Stimulated activated CD8-positive, alpha-beta memory T cell treated with anti-CD3 and anti-CD28 coated beads, Interleukin-15, amount 100 ng/mL, for 1 hour (primary cell): ENCODE measurements at places on chromosomes 12 and 14.

DNA sequence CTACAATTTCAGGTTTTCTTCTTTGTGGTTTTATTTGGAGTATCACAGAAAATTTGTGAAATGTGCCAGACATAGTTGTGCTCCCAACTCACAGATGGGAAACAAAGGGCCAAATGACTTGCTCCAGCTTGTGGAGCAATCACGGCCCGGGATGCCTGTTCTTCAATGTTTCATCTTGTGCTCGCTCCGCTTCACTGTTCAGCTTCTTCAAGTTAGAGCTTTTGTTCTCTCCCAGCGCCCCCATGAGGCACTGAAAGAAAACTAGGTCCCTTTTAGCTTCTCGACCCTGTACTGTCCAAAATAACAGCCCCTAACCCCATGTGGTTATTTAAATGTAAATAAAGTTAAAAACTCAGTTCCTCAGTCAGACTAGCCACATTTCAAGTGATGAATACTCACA, 187.9 kb upstream of the STXBP6 start:
- DNase-seq = no peak

GRCh38 chr12:116642683-116643082, 83.5 kb downstream of the MAP1LC3B2 start:
- no peak for DNase-seq

- DNase-seq = no peak
Observed at GRCh38 chr12:68671179-68671578, 15.6 kb upstream of the NUP107 start.

DNA sequence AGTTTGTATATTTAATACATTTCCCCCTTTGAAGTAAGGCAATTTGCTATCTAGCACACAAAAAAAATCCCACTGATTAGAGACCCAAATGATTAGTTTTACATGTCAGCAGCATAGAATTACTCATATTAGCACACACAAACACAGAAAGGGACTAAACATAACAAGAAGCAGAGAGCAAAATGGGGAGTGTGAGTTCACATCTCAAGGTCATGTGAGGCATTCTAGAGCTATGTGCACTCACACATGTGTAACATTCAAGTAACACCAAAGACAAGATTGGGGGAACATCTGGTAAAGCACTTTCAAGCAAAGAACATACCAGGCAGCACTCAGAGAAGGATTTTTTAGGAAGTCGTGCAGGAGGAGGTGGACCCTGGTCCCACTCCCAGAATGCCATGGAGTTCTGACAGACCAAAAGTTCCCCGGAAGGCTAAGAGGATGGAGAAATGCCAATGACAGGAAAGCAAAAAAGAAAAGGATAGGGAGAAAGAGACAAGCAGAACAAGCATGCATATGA, 105.8 kb upstream of the SINHCAF start:
- DNase-seq = no peak

GRCh38 chr14:31207287-31207754, 272 bp downstream of the HECTD1 start:
- DNase-seq = no peak

- no peak for DNase-seq
Observed at GRCh38 chr12:6303071-6303470, 7.4 kb upstream of the PLEKHG6 start.

GRCh38 chr14:54120260-54120659, 163.6 kb upstream of the BMP4 start:
- no peak for DNase-seq

DNA sequence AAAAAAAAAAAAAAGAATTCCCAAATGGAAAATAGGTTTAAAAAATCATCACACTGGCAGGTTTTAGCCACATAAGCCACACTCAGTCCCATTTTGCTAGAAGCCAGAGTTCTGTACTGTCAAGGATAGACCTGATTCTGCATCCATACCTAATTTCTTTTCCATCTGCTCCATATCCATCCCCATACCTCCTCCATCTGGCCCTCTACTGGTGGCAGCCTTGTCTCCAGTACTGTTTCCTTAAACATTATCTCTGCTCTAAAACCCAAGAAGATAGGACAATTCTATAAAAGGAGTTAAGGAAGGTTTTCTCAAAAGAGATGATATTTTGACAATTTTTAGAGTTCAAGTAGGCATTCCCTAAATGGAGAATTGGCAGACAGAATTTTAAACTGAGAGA, 26.0 kb upstream of the RXYLT1 start:
- DNase-seq = no peak

GRCh38 chr12:21073822-21074460, 57.1 kb upstream of the SLCO1B1 start:
- no peak for DNase-seq

DNA sequence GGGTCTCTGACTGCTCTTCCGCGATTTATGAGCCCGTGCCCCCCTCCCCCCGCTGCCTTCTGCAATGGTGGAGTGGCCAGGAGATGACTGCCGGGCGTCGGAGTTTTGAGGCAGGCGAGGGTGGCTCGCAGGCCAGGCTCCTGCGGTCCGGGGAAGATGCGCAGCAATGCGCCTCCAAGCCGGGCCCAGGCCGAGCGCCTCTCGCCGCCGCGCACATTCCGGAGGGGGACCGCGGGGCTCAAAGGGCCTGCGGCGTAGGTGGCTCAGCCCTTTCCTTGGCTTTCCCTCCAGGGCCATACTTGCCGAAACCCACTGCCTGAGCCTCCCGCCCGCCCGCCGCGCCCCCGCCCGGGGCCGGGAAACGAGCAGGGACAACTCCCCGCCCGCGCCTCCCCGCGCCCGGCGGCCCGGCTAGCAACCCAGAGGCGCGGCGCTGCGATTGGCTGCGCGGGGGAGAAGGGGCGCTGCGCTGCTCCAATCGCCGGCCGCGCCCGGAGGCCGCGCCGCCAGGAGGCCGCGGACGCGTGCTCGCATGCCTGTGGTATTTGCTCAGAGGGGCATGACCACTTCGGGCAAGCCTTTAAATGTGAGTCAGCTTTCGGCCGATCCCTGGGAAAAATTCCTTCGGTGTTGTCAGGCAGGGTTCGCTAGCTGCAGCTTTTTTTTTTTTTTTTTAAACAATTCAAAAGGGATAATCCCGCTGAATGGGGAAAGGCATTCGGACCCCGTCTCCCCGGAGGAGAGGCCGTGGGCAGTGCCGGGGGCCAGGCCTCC, 157.9 kb upstream of the PARP11 start:
- DNase-seq = peak; percentile 41

GRCh38 chr14:49051328-49052060, 534.7 kb downstream of the RPS29 start:
- no peak for DNase-seq

GRCh38 chr12:98355322-98355721, 160.1 kb upstream of the TMPO start:
- no peak for DNase-seq

- no peak for DNase-seq
Observed at GRCh38 chr12:76247992-76248391, 100.2 kb downstream of the BBS10 start.

DNA sequence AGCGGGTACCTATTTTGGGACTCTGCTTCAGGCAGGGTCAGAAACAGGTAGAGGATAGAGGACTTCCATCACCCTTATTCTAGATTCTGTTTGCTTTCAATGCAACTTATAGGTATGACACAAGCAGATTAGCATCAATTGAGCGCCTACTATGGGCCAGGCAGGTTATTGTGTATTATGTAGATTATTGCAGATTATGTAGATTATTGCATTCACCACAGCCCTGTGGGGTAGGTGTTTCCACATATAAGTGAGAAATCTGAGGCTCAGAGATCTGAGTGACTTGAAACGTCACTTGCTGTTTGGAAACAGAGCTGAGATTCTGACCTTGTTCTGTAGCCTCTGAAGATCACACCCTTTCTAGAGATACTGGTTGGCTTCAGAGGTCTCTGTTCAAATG, 25.7 kb upstream of the SERPINA4 start:
- DNase-seq = no peak

DNA sequence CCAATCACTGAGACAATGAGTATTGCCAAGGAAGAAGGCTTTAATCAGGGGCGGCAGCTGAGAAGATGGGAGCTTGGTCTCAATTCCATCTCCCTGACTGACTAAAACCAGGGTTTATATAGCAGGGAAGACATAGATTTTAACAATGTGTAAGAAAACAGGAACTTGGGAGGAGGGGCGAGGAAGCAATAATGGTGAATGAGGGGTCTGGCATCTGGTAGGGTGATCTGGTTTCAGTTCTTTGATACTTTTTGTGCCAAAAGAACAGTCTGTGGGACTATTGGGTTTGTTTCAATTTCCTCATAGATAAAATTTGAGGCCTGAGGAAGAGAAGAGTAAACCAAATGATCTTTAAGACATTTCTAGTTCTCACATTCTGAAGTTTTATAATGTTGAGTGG, 49.2 kb downstream of the FUT8 start:
- no peak for DNase-seq

DNA sequence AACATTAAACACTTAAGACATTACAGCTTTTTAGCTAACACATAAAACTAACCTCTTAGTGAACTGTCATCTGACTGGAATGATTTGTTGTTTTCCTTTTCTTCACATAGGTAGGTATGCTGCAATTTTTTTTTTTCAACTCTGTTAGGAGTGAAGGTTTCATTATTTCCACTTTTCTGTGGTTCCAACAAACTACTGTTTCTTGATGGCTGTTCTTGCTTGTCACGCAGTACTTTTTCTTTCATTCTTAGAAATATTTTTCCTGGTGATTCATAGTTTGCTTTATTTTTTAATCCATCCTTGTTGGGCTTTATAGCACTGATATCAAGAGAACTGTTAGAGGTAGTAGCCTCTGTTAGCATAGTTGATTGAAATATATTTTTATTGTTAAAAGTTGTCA, 6.3 kb downstream of the MIS18BP1 start:
- DNase-seq = no peak

DNA sequence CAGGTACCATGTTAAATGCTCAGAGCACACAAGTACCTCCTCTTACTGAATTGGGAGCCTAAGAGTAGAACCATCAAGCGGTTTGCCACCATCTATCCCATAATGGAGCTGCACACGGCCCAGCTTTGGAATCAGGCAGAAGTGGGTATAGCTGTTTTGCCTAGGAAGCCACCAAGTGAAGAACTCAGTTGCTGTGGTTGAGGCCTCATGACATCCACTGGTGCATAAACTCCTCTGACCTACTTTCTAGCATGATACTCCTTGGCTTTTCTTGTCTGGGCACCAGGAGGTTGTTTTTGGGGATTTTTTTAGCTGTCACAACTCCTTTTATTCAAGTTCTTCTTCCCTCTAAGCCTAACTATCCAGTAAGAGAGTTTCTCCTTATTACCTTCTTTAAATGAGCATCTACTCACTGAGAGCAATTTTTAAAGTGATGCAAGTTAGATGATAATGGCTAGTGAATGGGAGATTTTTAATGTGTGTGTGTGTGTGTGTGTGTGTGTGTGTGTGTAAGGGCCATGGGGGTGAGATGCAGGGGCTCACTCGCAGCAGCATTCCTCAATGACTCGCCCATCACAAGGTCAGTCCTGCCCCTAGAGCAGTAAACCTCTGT, 20.9 kb upstream of the KRAS start:
- no peak for DNase-seq

- DNase-seq = no peak
Observed at GRCh38 chr12:67517181-67517887, 131.2 kb upstream of the DYRK2 start.

DNA sequence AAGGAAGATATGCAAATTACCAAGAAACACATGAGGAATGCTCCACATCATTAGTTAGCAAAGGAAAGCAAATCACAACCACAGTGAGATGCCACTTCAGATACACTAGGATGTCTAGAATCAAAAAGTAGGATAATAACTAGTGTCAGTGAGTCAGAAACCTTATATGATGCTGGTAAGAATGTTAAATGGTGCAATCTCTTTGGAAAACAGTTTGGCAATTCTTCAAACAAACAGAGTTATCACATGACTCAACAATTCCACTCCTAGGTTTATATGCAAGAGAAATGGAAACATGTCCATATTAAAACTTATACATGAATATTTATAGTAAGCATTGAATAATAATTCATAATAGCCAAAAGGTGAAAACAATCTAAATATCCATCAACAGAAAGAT, 220.9 kb downstream of the FOXG1 start:
- no peak for DNase-seq

DNA sequence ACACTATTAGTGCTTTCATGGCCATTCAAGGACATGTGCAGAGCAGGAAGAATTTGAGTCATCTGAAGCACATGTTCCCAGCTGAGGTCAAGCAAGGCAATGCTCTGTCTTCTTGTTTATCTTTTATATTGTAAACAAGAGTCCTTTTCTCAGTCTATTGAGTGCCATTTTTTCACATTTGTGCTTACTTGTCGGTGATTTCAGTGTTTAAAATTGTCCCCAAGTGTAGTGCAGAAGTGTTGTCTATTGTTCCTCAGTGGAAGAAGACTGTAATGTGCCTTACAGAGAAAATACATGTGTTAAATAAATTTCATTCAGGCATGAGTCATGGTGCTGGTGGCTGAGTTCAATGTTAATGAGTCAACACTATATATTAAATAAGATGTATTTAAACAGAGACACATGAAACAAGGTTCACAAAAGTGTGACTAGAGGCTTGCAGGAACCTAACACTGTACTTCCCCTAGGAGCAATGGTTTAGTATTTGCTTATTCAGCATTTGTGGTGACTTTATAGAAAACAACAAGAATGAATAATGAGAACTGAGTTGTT, 391.1 kb downstream of the LRIG3 start:
- no peak for DNase-seq

- DNase-seq = no peak
Observed at GRCh38 chr12:26576266-26576665, 256.7 kb downstream of the ITPR2 start.

DNA sequence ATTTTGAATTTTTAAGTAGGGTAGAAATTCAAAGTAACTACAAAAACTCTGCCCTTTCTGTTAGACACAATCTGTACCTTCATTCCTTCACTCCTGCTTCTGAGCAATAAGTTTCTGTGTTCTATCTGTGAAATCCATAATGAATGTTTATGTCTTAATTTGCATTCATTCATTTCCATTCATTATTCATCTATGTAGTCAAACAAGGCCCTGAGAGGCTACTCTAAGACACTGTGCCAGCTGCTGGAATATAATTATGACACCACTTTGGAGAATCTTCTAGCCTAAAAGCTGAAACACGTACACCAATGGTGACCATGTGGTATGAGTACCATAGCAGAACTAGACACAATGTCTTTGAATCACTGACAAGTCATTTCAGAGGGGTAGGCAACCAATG, 199.9 kb upstream of the FAR2 start:
- no peak for DNase-seq

DNA sequence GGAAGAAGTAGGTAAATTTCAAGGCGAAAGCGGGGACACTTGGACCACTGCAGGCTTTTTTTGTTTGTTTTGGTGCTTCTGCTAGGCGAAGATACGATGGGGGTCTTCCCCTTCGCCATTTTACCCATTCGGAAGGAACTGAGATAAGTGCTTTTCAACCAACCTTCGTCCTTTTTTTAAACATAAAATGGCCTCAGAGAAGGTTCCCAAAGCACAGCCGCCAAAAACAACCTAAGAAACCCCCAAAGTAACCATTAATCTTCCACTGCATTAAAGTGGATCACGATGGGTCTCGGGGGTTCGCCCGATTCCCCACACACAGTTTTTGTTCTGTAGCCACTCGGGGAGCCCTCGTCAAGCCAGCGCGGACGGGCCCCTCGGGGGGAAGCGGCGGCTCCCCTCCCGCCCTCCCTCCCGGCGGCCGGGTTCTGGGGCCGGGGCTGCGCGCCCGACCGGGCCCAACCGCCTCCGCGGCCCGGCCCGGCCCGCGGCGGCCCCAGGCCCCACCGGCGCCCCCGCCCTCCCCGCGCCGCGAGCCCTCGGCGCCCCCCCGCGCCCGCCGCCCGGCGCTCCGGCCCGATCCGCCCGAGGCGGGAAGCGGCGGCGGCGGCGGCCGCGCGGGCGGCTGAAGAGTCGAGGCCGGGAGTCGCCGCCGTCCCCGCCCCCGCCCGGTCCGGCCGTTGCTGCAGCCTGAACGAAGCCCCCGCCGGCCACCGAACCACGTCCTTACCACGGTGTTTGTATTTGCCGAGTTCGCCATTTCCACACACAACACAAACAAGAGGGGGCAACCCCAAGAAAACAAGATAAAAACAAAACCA, 790 bp downstream of the GTF2A1 start:
- DNase-seq = no peak
